Stomach (tissue), 19 donors: ENCODE measurements at places on chromosomes 16 and 17. TPM values are rescaled to one million over a fixed set of nuclear protein-coding genes. Genes with fewer than 3 reads are reported as not detected.

The ABCA6 gene
- 4.5 TPM for polyA plus RNA-seq

The ADGRG1 gene
- polyA plus RNA-seq: 21.7 TPM

DNA sequence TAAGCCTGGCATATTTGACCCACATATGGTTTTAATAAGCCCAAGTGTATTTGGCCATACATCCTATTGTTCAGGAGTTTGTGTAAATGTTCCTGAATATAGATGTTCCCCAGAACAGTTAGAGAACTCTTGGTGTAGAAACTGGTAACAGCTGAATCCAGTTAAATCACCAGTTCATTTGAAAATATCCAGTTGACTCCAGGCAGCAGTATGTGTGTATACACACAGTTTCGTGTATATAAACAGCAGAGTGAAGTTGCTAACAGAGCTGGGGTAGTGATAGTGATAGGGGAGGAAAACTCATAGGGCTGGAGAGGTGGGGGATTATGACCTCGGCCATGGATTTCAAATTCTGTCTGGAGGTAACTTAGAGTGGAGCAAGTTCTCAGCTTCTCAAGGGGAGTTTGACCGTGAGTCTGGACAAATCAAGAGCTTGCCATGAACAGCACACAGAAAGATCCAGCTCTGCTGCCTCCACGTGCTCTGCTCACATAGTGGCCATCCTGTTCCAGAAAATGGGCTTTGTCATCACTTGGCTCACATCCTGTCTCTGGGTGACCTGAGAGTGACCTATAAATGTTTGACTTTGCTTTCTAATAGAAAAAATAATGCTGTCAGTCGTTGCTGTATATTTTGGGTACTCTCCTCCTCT, 30.6 kb upstream of the MMD start:
- no peak for DNase-seq

The UNC45B gene
- polyA plus RNA-seq: 0.15 TPM

- DNase-seq: no peak
These were observed 205.5 kb downstream of the HS3ST3B1 start for GRCh38 chr17:14506364-14506763.

GRCh38 chr16:71927383-71927782, 32.1 kb downstream of the IST1 start:
- peak; percentile 63 for DNase-seq
